Left hindlimb (tissue), 1 donor: ENCODE measurements at places on chromosomes 1 and 21.
A peak's percentile ranks its signal among the peaks of the same experiment; 100 is the strongest.

GRCh38 chr1:205013683-205014367 lies 29.2 kb upstream of the CNTN2 start:
- peak; percentile 71 for DNase-seq

DNA sequence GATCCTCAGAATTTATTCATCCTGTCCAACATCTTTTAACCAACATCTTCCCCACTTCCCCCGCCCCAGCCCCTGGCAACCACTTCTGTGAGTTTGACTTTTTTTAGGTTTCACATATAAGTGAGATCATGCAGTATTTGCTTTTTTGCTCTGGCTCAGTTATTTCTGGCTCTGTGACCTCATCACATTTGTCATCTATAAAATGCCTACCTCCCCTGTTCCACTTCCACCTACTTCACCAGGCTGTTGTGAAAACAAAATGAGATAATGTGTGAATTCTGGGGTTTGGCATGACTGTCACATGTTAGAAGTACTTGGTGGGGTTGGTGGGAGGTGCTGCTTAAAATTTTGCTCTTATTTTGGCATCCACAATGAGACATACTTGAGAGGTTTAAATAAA lies 18.4 kb downstream of the HHAT start:
- DNase-seq = peak; percentile 63

DNA sequence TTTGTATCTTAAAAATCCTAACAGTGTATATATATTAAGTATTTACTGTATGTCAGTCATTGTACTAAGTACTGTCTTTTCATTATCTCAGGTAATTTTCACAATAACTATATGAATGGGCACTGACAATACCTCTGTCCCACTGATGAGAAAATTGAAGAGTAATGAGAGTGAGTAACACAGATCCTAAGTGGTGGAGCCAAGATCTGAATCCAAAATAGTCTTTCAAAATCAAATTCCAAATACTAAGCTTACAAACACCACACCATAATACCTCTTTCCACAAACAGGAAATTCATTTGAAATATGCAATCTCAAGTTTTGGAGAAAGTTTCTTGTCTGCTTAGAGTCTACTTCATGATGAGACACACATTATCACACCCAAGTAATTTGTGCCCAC lies 105.9 kb upstream of the EDEM3 start:
- DNase-seq = no peak

DNA sequence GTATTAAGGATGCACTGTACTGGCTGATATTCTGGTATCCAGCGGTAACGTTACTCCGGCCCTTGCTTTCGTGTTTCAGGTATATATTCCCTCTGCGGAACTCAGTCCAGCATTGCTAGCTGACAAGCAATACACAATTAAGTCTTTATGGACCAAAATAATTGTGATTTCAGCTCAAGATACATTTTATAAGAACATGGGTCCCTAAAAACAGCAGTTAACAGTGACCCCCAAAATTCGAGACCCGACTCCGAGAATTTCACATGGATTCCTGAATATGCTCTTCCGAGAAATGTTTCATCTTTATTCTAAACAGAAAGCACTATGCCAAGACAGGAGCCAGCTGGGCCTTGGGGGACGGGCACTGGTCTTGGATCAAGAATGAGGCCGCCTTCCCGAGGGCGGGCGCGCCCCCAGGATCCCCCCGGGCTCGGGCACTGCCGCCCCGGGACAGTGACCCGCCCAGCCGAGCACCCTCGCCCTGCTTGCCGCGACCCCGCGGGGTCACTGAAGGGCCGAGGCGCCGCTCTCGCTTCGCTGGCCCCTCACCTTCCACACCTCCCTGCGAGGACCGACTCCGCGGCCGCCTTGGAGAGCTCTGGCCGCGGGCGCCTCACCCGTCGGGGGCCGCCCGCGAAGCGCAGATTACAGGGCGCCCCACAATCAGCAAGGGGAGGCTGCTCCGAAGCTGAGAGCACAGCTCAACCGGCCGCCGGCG lies 610 bp downstream of the SCYL3 start:
- DNase-seq = no peak

- DNase-seq = no peak
These were observed 51.6 kb upstream of the CNTN2 start for GRCh38 chr1:204991342-204991844.
